ENCODE measurements at places on chromosomes 11 and 22. TPM values are rescaled to one million over a fixed set of nuclear protein-coding genes. Genes with fewer than 3 reads are reported as not detected.

Gene MS4A15
- total RNA-seq: not detected

Gene TREH
- not detected for total RNA-seq

Gene MMP8
- total RNA-seq: 0.07 TPM

Gene PNPLA3
- 5.5 TPM for total RNA-seq

Gene OR5AK2
- total RNA-seq: not detected

Gene DEFB108B
- not detected for total RNA-seq

Gene MB
- total RNA-seq: not detected

Gene SYCE3
- total RNA-seq: not detected

Gene FOLH1
- total RNA-seq: not detected

Gene EFCAB6
- 1.6 TPM for total RNA-seq

Gene TRIM49C
- total RNA-seq: not detected

Gene CARD10
- total RNA-seq: 3.4 TPM

Gene CWF19L2
- 11.7 TPM for total RNA-seq

Measured in smooth muscle cell of the pulmonary artery (primary cell).